ENCODE measurements at places on chromosomes 12 and 14.

- DNase-seq = no peak
These were observed 402.1 kb downstream of the ZFP36L1 start for GRCh38 chr14:68390741-68391140.

GRCh38 chr14:60945984-60946383 lies 34.9 kb downstream of the TRMT5 start:
- no peak for DNase-seq

- no peak for DNase-seq
These were observed 3.1 kb downstream of the GARIN2 start for GRCh38 chr14:67192366-67192765.

DNA sequence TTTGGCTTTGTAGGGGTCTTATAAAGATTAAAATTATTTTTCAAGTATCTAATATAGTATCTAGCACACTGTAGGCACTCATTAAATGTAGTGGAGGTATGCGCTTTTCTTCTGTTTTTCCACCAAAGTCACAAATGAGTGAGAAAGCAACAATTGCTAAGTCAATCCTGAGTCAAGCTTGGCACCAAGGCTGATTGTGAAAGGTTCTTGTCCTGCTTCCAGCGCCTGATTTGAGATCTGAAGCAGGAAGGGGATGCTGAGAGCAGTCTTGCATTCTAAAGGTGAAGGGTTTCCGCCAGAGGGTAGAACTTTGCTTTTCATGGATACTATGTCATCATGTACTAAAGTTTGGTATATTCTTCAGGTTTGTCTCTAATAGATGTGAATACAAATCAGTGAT lies 64.9 kb upstream of the DAAM1 start:
- DNase-seq = no peak

DNA sequence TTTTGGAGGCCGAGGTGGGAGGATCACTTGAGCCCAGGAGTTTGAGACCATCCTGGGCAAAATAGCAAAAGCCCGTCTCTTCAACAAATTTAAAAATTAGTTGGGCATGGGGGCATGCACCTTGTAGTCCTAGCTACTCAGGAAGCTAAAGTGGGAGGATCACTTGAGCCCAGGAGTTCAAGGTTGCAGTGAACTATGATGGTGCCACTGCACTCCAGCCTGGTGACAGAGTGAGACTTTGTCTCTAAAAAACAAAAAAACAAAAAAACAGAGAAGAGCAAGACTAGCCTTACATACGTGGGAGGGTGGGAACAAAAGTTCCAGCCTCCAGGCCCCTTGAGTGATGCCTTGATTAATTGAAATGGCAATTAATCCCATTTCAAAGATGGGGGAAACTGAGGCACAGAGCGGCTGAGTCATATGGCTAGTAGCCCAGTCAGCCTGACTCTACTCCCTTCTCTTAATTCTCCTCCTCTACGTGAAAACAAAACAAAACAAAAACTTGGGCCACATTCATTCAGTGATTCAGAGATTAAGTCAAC lies 3.3 kb upstream of the FAM222A start:
- no peak for DNase-seq

GRCh38 chr14:69260190-69260860 lies 367 bp downstream of the GALNT16 start:
- no peak for DNase-seq

GRCh38 chr12:522692-523378 lies 63.1 kb downstream of the B4GALNT3 start:
- DNase-seq = no peak

DNA sequence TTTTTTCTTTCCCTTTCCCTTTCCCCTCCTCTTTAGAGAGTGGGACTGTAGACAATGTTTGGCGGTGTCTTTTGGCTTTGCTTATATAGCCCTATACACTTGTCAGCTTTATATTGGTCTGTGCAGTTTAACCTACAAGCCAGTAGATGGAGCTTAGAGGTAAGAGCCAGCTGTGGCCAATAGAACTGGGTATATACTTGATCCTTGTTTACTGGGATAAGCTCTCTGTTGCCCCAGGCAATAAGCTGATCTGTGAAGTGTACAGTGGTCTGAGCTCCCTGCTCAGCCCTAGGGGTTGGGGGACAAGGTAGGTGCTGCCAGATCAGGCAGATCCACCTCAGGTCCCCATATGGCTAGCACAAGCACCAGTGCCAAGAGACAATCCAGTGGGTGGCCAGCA lies 434.1 kb downstream of the NOVA1 start:
- no peak for DNase-seq

DNA sequence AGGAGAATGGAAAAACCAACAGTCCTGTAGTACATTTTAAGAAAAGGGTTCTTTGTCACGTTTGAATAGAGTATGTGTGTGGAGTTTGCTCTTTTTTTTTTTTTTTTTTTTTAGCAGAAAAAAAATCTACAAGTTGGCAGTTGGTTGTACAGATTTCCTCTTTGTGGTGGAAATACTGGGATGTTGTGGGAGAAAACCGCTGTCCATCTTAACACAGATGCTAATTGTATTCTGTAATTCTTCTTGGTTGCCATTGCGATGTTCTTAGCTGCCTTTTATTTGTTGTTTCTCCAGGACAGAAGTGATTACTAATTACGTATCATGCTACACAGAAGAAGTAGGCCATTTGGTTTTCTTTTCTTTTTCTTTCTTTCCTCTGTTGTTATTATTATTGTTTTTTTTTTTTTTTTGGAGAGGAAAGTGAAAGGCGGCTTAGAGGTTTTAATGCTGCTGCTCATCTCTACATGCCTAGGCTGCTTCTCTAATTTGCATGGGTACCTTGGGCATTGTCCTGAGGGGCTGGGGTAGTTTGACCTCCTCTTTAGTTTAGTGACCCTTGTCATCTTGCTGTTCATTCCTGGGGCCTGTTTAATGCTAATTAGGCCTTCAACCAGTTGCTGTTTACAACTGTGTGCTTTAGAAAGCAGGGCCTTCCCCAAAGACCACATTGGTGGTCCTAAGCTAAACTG lies 94.7 kb downstream of the TMTC2 start:
- DNase-seq = peak; percentile 45

DNA sequence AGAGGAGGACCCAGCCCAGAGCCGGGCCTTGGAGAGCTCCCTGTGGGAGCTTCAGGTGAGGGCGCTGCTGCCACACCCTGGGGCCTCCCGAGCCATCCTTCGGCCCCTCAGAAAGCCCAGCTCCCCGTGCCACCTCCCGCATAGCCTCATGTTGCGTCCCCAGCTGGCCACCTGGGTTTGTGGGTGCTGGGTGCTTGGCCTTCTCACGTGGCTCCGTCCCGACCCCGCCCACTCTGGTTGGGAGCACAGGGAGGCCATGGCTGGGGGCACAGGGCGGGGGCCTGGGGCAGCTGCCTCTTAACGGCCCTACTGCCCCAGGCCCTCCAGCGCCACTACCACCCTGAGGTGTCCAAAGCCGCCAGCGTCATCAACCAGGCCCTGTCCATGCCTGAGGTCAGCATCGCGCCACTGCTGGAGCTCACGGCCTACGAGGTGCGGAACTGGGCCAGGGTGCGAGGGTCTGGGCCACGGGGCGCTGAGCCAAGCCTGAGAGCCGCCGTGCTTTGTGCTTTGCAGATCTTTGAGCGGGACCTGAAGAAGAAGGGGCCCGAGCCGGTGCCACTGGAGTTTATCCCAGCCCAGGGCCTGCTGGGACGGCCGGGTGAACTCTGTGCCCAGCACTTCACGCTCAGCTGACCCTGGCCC lies 7.6 kb downstream of the NOC4L start:
- DNase-seq = no peak
